Activated naive CD8-positive, alpha-beta T cell treated with anti-CD3 and anti-CD28 coated beads for 36 hours (primary cell): ENCODE measurements at places on chromosomes 6 and 20. TPM values are rescaled to one million over a fixed set of nuclear protein-coding genes. Genes with fewer than 3 reads are reported as not detected.

DNA sequence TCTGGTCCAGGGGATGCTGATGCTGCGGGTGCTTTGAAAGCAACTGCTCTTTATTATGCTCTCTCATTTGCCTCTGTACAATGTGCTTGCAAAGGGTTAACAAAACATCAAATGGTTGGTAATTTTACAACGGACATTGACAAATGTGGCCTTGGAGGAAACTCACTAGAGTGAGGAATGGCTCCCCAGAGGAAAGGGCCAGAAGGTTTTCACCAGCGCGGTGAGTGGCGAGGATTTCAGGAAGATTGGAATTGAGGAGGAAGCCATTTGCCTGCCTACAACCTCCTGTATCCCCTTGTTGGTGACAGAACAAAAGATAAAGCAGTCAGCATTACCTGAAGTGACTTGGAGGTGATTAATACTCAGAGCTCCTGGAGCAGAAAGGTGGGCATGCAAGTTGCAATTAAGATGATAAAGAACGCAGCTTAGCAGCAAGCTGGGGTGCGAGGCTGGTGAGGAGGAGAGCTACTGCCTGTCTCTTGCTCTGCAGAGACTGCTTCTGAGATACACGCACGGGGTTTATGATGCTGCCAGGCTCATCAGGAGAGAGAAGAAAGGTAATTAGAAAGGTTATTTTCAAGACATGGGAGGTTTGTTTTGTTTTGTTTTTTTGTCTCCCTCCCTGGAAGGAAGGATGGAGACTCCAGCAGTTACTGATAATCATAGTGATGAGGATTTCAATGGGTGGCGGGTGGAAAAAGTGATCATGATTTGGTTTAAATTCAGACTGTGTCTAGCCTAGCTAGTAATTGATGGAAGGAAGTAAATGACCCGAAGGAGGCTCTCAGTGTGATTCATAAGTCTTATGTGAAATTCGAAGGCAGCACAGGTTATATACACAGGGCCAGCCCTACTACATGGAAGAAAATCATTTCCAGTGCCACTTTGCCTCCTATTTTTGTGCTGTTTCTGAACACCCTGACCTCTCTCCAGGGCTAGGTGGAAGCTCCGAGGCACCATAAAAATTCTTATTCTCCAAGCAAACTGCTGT lies 141.6 kb upstream of the DTNBP1 start:
- H3K4me1 ChIP-seq: no peaks in the 10 kb centered on the region
- no peak overlapping the region for H3K27ac ChIP-seq
- no peaks in the 10 kb centered on the region for H3K27me3 ChIP-seq
- no peak for DNase-seq
- H3K36me3 ChIP-seq: no peaks in the 10 kb centered on the region

DNA sequence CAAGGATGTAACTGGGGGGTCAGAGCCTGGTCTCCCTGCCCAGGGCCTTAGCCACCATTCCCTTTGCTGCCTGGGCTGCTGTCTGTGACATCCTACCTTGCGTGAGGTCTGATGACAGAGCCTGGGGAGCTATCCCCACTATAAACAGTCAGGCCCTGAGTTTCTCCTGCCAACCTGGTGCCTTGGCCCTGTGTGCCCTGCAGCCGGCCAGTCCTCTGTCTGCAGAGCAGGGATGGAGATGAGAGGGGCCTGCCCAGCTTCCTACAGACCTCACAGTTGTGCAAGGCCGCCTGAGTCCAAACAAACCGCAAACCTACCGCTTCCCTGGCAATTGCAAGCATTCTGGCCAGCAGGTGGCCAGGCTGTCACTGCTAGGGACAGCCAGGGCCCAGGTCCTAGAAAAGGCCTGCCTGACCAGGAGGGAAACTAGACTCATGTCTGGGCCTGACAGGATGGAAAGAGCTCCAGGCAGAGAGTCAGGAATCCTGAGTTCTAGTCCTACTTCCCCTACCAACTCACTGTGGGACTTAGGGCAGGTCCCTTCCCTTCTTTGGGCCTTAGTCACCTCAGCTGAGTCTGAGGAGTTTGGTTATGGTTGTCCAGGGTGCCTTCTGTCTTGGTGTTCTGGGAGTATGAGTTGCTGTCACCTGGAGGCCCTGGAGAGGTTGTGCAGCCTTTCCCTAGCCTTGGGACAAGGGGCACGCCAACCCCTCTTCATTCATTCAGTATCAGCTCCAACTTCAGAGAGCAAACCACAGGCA lies 86.2 kb downstream of the VEGFA start:
- no peak overlapping the region for H3K27ac ChIP-seq
- no peaks in the 10 kb centered on the region for H3K36me3 ChIP-seq
- no peak overlapping the region for H3K4me3 ChIP-seq
- no peak for DNase-seq
- H3K4me1 ChIP-seq: no peaks in the 10 kb centered on the region

- DNase-seq: no peak
- H3K27ac ChIP-seq: no peak overlapping the region
- no peaks in the 10 kb centered on the region for H3K36me3 ChIP-seq
Observed at GRCh38 chr6:150119173-150119572, 23.7 kb upstream of the PPP1R14C start.

PPIL6 gene
- 0.64 TPM for total RNA-seq

- peaks cover 16% of the 10 kb centered on the region for H3K4me1 ChIP-seq
- no peak overlapping the region for H3K4me3 ChIP-seq
- no peaks in the 10 kb centered on the region for H3K36me3 ChIP-seq
- DNase-seq: no peak
Observed at GRCh38 chr6:36695414-36695813, 2.2 kb upstream of the RAB44 start.

ZSCAN23 gene
- total RNA-seq: 1.6 TPM

DNA sequence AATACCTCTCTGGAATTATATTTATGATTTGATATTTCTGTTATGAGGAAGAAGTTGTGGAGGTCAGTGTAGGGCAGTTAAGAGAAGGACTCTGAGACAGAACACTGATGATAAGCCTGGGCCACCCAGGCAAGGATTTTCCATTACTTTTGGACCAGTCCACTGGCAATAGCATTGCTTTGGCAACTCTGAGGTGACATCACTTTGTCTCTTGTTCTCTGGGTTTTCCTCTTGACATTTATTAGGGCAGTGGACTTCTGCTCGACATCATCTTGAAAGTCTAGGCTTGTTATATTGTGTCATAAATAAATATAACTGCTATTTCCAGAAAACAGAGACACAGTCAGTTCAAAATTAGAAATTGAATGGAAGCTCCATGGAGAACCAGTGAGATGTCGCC lies 268.0 kb downstream of the SMOC2 start:
- H3K4me3 ChIP-seq: no peak overlapping the region
- no peaks in the 10 kb centered on the region for H3K36me3 ChIP-seq

DNA sequence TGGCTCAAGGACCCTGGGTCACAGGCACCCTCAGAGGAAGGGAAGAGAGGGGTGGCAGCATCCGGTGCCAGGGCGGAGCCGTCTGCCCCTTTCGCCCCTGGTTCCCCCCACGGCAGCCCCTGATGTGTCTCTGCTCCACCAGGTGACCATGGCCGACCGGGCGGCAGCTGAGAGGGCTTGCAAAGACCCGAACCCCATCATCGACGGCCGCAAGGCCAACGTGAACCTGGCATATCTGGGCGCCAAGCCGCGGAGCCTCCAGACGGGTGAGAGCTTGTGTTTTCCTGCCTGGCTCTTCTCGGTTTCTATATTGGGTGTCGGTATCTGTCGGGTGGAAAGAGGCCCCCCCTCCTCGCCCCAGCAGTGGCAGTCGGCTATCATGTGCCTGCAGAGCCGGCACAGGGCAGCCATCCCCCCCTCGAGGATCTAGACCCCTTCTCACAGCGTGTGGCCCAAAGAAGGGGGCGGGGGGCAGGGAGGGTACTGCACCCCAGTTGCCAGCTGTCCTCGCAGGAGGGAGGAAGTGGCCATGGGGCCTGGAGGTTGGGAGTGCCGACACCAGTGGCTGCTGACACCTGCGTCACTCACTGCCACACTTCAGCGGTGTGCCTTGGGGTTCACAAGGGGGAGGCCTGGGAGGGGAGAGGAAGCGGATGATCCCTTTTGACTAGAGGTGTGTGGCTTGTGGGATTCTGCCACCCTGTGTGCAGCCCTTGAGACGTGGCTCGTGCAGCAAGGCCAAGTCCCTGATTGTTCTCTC lies 1.5 kb downstream of the RBM38 start:
- peaks cover 54% of the 10 kb centered on the region for H3K4me1 ChIP-seq
- peak; percentile 78 for DNase-seq
- H3K4me3 ChIP-seq: peak overlapping the region; percentile 98
- H3K27ac ChIP-seq: peak overlapping the region; percentile 96

LY6G5C gene
- total RNA-seq: 2.3 TPM

DNA sequence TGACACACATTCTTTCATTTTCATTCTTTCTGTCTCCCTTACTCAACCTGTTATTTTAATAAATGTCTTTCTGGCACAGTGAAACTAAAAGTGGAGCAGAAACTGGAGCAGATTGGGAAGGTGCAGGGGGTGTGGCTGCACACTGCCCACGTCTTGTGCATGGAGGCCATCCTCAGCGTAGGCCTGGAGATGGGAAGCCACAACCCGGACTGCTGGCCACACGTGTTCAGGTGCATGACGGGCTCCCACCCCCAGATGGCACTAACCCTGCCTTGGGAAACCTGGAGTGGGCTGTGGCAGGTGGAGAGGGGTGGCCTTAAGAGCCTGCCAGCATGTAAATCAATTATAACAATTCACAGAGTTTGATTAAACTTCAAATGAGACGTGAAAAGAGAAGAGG lies 71.4 kb upstream of the PBOV1 start:
- DNase-seq: peak; percentile 16
- no peak overlapping the region for H3K4me3 ChIP-seq
- no peaks in the 10 kb centered on the region for H3K27me3 ChIP-seq
- H3K4me1 ChIP-seq: peaks cover 7% of the 10 kb centered on the region
- no peak overlapping the region for H3K27ac ChIP-seq
- no peaks in the 10 kb centered on the region for H3K36me3 ChIP-seq

MMUT gene
- total RNA-seq: 11.5 TPM

IMPG1 gene
- not detected for total RNA-seq

GRCh38 chr6:7236306-7237209 lies 76.4 kb downstream of the SSR1 start:
- peaks cover 18% of the 10 kb centered on the region for H3K4me1 ChIP-seq
- peaks cover 14% of the 10 kb centered on the region for H3K36me3 ChIP-seq
- no peaks in the 10 kb centered on the region for H3K27me3 ChIP-seq
- DNase-seq: no peak

FNDC11 gene
- 0.20 TPM for total RNA-seq

DNA sequence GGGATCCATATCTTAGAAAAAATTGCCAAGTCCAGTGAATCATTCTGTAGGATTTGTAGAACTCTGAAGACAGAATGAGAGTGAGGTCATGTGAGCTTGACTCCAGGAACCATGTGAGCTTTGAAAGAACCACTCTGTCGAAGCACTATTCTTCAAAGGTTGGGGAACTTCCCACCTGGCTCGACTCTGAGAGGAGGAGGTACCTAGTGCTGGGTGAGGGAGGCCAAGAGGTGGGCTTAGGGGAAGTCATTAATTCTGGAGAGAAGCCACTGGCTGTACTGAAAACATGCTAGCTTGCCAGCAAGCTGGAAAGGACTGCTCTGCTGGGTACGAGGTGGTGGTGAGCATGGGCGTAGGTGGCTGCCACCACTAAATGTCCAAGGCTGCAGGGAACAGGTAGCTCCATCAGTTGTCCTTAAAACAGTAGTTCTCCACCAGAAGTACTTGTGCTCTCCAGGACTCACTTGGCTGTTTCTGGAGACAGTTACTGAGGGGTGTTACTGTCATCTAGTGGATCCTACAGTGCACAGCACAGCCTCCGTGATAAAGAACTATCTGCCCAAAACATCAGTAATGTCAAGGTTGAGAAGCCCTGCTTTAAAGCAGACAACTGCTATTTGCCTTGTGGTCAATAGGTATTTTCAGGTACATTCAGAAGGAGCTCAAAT lies 34.7 kb upstream of the SYNJ2 start:
- H3K27ac ChIP-seq: peak overlapping the region; percentile 76
- peak overlapping the region; percentile 19 for H3K4me3 ChIP-seq
- H3K4me1 ChIP-seq: peaks cover 40% of the 10 kb centered on the region
- DNase-seq: no peak
- peaks cover 63% of the 10 kb centered on the region for H3K36me3 ChIP-seq

PPP1R14C gene
- total RNA-seq: 0.33 TPM

ZC2HC1B gene
- total RNA-seq: not detected

DNA sequence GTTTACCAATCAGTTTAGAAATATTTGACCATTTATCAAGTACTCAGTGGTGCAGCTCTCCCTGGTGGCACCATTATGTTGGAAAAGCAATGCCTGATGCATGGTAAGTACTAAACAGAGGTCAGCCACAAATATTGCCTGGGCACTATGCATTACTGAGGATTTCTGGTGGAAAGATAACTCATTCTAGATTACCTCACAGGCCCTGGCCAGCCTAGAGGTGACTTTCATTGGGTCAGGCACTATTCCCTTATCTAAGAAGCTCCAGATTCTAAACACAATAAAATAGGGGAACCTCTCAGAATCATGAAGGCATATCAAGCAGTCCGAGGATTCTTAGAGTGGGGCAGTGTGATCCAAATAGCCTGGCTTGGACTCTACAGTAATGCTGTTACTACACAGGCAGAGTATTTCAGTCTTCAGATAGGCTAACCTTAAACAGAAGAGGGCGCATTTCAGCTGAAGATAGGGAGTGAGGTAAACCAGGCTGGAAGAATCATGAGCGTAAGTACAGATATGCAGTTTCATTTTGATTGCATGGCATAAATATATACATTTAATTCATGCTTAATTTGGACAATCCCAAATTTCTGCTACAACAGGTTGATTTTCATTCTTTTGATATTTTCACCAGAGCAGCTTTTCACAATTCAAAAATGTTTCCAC lies 12.1 kb downstream of the LGSN start:
- DNase-seq: no peak
- peaks cover 4% of the 10 kb centered on the region for H3K27me3 ChIP-seq
- no peak overlapping the region for H3K4me3 ChIP-seq
- no peaks in the 10 kb centered on the region for H3K36me3 ChIP-seq

DNA sequence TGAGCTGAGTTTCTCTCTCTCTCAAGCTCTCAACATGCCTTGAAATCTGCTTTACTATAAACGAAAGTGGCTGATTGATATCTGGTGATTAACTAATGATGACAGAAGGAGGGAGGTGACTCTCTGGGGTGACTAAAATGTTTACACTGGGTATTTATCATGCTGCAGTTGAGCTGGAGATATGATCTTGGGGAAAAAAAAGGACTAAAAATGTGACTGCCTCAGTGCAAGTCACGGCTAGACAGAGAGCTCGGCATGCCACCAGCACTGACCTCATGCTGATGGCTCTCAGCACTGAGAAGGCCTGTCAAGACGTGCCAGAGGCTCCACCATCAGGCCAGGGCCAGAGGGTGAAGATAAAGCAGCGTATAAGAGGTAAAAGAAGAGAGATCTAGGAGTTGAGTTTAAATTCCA lies 103.1 kb upstream of the SPACA1 start:
- no peaks in the 10 kb centered on the region for H3K4me1 ChIP-seq
- no peak for DNase-seq
- H3K27ac ChIP-seq: no peak overlapping the region
- peaks cover 10% of the 10 kb centered on the region for H3K27me3 ChIP-seq

GRCh38 chr20:5674176-5674660 lies 76.0 kb upstream of the SHLD1 start:
- H3K27ac ChIP-seq: peak overlapping the region; percentile 51
- H3K27me3 ChIP-seq: no peaks in the 10 kb centered on the region
- no peaks in the 10 kb centered on the region for H3K36me3 ChIP-seq
- DNase-seq: peak; percentile 8
